Upper lobe of right lung (tissue), 1 donor: ENCODE measurements at places on chromosomes 1 and 21.

GRCh38 chr1:3688356-3689137 is 36.2 kb downstream of the TP73 start:
- no peak for DNase-seq

GRCh38 chr1:99445486-99445885 is 181.2 kb downstream of the PLPPR4 start:
- no peak for DNase-seq

GRCh38 chr1:60196026-60196425 is 122.5 kb upstream of the C1orf87 start:
- no peak for DNase-seq

DNA sequence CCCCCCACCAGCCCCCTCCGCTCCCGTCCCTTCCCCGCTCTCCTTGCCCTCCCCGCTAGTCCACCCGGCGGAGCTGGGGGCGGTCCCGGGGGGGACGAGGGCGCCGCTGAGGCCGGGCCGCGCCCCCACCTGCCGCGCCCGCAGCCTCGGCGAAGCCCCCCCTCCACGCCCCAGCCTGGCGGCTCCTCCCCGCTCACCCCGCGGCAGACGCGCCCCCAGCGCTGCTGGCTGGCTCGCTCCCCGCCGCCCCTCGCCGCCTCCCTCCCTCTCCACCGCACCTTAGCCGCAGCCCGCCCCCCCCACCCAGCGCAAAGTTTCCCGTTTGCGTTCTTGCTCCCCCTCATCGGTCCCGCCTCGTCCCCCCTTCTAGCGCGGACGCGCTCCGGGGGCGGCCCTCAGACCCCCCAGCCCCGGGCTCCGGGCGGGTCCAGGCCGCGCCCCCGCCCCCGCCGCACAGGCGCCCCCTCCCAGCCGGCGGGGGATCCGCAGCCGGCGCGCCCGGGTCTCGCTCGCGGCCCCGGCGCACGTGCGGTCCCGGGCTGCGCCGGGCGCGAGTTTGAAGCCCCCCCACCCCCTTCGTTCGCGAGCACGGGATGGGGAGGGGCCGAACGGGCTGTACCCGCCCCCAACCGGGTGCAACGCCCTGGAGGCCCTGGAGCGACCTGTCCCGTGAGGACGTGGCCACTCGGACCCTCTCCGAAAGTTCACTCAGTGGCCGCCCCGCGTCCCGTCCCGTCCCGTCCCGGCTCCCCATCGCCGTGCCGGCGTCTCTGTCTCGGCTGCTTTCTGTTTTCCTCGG is 623 bp downstream of the PTPRF start:
- peak; percentile 79 for DNase-seq

- no peak for DNase-seq
Observed at GRCh38 chr1:14592004-14592631, 6.4 kb upstream of the KAZN start.

DNA sequence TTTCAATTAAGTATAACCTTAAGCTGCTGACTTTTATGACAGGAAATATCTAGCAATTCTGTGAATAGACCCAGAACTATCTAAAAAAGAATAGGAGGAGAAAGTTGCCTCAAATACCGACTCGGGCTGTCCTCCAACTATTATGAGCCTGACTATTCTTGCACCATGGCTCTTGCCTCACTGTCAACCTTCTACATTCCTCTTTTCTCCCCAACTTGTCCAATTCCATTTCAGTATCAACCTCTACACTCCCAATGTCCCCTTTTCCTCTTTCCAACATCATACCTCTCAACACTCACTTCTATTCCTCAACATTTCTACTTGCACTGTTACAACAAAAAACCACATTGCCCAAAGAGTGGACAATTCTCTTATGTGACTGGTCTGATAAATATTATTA is 2.3 kb downstream of the ZZZ3 start:
- no peak for DNase-seq

DNA sequence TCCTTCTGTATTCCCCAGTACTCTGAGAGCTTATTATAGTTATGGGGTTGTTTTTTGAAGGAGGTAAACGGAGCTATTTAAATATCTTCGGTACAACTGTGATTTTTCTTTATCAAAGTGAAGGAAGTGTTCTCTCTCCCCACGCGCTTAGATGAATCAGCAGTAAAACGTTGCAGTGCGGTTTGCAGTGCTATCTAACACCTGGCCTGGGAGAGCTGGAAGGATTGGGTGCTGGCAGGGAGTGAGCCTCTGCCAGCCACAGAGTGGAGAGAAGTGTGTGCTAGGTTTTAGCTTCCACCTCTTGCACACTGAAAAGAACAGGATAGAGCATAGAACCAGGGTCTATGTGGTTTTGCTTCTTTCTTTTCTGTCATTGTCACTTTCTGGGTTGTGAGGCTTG is 165.9 kb downstream of the SDCCAG8 start:
- no peak for DNase-seq

DNA sequence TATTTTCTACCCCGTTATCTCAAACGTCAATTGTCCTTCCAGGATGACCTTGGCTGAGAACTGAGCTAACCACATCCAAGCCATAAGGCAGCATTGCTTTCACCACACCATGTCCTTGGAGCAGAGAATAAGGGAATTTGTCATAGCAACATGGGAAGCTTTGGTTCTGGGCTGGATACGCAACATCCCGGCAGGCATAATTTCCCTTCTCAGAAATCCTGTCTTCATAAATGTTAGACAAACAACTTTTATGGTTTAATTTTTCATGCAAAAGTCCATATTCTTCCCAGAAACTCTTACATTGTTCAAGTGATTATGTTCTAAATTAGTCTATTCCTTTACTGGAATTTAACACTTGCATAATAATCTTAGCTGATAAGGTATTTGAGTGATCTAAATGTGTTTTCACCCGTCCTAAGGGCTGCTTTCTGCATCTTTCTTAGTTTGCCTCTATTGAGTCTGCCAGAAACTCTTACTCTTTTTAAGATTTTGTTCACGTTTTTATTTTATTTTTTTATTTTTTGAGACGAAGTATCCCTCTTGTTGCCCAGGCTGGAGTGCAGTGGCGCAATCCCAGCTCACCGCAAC is 51.8 kb downstream of the KCNJ15 start:
- DNase-seq: no peak

GRCh38 chr1:196558411-196558810 is 49.8 kb downstream of the KCNT2 start:
- DNase-seq: no peak

DNA sequence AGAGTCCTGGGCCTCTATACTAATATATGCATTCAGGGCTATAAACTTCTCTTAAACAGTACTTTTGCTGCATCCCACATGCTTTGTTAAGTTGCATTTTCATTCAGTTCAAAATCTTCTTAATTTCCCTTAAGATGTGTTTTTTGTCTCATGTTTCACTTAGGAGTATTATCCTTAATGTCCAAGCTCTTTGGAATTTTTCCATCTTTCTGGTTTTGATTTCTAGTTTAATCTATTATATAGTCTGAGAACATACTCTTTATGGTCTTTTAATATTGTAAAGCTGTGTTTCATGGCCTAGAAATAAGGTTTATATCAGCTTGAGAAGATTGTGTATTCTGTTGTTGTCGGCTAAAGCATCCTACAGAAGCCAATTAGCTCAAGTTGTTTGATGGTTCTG is 1041.8 kb downstream of the PLA2G4A start:
- DNase-seq: no peak

- DNase-seq: peak; percentile 67
Observed at GRCh38 chr1:202692959-202693555, 17.2 kb downstream of the SYT2 start.

DNA sequence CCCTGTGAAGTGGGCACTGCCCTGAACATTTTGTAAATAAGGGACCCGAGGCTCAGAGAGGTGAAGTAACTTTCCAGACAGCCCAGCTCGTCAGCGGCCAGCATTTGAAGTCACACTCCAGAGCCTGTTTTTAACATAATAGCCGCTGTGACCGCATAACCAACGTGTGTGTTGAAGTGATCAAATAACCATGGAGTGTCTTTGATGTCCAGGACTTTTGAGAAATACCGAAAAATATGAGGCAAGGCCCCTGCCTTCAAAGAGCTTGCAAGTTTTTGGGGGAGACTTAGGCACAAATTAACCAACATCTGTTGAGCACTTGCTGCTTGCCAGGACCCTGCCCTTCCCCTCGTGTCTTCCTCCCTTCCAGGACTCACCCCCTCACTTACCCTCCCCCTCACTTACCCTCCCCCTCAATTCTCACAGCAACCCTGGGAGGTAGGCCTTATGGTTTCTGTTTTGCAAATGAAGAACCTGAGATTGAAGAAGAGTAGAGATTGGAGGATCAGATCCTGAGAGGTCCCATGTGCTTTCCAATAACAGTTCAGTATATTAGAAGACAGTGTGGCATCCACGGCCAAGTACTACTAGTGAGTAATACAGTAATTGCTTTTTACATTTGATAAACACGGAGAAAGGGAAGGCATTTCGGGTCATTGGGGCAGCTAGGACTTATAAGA is 1.3 kb upstream of the SLC16A1 start:
- no peak for DNase-seq

DNA sequence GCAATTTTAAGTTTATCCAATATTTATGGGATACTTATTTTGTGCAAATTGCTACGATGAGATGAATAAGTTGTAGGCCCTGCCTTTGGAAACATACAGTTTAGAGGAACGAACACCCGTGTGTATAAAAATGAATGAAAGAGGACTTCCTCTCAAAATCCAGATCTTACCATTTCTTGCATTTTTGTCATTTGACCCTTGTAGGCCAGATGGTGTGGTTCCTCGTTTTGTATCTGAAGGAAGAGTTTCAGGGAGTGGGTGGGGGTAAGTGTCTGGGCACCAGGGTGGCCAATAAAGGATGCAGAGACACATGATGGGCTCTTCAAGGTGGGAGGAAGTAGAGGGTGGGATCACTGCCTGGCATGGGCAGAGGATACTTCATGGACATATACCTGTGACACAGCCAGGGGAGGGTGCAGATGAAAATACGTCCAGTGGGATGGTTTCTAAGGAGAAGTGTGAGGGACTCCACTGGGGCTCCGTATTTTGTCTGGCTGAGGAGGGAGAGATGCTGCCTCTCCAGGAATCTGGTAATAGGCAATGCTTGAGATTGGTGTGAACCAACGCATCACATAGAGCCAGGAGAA is 14.4 kb downstream of the MAPKAPK2 start:
- DNase-seq: peak; percentile 8

DNA sequence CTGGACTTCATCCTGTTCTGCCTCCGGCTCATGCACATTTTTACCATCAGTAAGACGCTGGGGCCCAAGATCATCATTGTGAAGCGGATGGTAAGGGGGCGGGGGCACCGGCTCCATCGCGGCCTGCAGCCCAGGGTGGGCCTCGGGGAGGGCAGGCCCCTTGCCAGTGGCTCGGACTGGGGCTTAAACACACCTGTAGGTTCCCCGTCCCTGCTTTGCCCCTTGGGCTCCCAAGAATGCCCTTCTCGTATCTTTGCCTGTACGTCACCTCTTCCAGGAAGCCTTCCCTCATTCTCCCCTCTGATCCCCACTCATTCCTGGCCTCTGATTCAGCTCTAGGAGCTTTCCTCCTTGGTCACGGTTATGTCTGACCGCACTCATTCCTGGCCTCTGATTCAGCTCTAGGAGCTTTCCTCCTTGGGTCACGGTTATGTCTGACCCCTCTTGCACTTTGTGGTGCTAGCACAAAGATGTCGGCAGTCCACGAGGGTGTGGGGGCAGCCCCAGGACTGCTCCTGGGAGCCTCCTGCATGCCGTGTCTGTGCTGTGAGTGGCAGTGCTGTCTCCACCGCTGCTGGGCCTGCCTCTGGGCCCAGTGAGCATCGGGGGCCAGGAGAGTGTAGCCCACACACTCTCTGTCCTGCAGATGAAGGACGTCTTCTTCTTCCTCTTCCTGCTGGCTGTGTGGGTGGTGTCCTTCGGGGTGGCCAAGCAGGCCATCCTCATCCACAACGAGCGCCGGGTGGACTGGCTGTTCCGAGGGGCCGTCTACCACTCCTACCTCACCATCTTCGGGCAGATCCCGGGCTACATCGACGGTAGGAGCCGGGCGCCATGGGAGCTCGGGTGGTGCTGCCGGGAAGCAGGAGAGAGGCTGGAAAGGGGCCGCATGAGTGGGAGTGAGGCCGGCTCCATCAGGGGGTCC is 49.1 kb upstream of the LRRC3 start:
- no peak for DNase-seq

- peak; percentile 29 for DNase-seq
Observed at GRCh38 chr1:22224091-22224490, 81.2 kb upstream of the WNT4 start.

- DNase-seq: no peak
Observed at GRCh38 chr1:153951183-153951582, 4.7 kb upstream of the DENND4B start.

DNA sequence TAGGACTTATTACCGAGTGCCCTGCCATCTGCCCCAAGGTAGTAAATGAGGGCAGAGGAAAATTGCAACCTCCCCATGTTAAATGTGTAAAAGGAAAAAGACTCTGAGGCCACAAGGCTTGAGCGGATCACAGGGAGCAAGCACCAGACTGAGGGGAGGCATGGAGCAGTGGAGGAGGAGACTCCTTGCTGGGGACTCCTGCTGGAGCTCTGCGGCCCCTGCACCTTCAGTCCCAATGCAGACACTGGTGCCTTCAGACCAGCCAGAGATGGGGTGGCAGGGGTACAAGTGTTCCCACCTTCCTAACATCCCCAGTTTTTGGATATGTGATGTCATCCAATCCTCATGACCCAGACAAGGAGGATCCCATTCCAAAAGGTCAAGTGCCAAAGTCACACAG is 128.4 kb upstream of the NGF start:
- DNase-seq: no peak

GRCh38 chr1:221230605-221231004 is 351.4 kb downstream of the HLX start:
- no peak for DNase-seq

GRCh38 chr1:13662493-13662892 is 37.5 kb upstream of the PRDM2 start:
- no peak for DNase-seq

DNA sequence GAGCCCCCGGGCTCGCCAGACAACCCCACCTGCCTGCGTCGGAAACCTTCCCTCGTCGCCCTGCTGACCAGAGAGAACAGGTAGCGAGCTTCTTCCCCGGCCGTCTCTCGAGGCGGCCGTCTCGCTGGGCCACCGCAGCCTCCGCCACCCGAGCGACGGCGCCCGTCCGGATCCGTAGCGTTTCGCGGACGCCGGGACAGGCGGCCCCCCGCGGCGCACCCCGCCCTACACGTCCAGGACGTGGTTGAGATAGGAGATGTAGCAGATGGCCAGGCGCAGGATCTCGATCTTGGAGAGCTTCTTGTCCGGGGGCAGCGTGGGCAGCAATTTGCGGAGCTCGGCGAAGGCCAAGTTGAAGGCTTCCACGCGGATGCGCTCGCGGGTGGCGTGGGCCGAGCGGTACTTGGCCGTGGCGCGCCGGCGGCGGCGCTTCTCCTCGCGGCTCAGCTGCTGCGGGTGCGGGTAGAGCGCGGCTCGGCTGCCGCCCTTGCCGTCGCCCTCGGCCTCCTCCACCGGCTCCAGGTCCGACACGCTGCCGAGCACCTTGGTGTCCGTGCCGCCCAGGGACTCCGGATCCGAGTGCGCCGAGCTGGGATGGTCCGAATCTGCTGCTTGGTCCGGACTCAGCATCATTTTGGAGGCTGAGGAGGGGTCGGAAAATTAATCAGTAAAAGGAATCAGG is 3.0 kb downstream of the NHLH2 start:
- DNase-seq: peak; percentile 66

GRCh38 chr1:33168556-33169289 is 13.1 kb downstream of the TRIM62 start:
- DNase-seq: no peak
